GM03348 (cell line): ENCODE measurements at places on chromosomes 2 and 18.

DNA sequence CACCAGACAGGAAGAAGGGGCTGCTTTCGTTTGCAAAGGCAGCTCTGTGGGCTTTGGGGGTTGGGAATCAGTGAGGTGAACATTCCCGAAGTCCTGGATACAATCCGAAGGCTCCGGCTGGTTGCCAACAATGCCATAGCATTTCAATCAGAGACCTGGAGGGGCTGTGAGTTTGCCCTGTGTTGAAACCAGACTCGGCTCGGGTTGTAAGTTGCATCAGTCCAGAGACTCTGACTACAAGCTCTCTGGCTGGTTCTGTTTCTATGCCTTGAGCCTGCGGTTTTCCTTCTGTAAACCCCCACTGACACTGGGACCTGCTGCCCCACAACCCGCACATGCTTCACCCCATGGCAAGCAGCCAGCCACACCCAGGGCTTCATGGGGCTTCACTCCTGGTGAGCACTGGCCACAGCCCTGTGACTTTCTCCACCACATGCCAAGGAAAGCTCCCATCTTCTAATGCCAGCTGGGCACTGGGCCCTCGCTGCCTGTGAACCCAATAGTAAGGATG lies 85.7 kb upstream of the ODC1 start:
- no peak for DNase-seq

- DNase-seq, result no peak
Measured at GRCh38 chr2:219440388-219441256, 6.0 kb downstream of the SPEG start.

DNA sequence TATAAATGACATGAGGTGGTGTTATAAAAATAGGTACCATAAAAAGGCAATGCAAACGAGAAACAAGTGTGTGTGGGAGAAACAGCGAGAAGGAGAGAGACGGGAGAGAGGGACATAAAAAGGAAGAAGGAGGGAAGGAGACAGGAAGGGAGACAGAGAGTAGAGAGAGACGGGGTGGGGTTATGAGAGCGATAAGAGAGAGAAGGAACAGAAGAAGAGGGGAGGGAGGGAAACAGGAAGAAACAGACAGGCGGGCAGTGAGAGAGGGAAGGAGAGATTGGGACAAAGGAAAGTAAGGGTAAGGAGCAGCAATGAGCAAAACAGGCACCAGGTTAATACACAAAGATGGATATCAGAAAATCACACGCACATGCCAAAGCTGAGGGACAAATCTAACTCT lies 83.7 kb downstream of the TGFA start:
- DNase-seq, result no peak

DNA sequence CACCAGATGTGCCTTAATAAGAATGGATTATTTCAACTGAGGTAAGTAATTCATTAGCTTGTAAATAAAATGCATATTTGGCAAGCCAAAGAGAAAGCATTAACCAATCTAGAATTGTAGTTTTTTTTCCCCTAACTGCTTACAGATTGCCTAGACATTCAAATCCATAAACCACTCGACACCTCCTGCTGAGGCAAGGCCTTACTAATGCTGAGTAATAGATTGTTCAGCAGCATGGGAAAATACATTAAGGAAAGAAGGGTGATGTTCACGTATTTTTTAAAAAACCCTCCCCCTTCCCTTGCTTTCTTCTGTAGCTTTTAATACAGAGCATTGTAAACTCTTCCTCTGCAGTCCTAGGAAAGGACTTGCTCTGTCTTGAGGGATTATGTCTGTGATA lies 17.0 kb upstream of the LINC00305 start:
- DNase-seq, result no peak

- no peak for DNase-seq
Measured at GRCh38 chr2:230425377-230425776, 9.4 kb downstream of the SP100 start.

DNA sequence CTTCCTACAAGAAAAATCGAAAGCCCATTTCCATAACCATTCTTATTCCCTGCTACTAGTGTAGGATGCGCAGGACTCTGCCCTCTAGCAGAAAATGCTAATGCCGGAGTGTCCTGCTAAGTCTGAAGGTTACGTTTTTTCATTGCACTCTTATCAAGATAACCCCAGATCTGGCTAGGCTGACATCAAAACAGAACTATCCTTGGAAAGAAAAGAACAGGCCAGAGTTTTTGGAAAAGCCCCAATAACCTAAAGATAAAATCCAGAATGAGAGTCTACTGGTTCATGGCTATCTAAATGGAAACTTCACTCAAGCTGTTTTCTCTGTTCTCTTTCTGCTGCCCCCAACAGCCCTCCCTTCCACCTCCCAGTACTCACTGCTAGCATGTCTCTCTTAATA lies 913 bp downstream of the RNF152 start:
- no peak for DNase-seq

DNA sequence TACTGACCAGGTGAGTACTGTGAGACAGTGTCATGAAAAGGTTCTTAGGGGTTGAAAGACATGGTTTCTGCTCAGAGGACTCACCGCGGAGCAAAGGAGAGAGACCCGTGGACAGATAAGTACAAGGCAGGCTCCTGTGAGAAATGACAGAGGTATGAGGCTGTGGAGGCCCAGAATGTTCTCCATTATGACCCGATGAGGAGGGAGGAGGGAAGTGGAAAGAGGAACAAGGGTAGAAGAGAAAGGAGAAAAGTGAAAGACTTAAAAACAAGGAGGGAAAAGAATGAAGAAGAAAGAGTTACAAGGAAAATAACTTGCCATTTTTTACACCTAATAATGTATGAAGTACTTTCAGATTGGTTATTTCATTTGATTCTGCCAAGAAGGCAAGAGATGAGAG lies 29.8 kb downstream of the MAPRE3 start:
- DNase-seq, result no peak

DNA sequence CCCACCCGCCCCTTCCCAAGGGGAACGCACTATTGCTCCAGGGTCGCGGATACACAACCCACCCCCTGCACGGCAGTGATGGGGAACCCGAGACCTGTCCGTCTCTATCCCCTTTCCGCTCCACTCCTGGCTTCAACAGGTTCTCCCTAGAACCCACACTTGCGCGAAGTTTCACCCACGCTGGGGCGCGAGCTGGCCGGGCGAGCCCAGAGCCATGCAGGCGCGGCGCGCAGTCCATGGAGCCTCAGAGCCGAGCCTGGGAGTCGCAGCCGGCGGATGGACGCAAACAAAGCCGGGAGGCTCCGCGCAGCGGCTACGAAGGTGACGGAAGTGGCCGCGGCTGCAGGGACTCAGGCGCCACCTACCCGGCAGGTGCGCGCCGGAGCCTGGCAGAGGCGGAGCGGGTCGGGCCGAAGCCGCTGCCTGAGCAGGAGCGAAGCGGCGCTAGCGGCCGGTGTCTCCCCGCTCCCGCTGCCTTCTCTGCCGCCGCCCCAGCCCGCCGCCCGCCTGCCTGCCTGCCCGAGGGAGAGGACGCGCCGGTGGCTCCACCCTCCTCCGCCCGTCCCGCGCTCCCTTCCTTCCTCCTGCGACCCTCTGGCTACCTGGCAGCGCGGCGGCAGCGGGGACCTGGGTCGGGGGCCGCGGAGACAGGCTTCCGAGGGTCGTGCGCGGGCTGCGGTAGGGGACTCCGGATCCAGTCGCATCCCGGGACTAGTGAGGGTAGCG lies 14.0 kb downstream of the ALPG start:
- peak; percentile 31 for DNase-seq

DNA sequence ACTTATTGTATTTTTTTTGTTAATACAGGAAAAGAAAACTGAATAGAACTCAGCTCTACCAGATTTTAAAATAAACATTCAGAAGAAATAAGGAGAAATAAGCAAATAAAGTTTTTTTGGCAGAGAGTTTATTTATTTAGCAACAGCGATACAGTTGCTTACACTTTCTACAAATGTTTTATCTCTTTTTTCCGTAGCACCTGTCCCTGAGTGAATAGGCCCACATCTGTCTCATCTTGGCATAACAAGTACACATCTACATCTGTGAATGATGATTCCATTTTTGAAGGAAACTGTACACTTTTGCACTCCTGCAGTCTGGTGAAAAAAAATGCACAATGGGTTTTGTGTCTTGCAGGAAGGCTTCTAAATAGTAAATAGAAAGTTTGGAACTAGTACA lies 783.6 kb upstream of the ZEB2 start:
- DNase-seq, result no peak

DNA sequence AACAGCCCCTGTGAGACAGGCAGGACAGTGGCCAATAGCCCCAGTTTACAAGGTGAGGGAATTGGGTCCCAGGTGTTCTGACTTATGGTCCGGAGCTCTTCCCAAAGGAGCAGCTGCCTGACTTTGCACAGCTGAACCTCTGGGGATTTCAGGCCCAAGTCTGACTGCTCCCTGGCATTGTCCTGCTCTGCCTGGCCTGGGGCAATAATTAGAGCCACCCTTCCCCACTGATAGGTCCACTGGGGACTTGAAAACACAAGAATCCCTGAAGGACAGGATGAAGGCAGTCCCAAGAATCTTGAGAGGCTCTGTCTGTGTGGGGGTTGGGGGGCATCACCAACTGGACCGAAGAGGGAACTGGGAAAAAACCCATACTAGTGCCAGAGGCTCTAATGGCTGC lies 3.7 kb upstream of the FEV start:
- DNase-seq, result no peak

GRCh38 chr2:98464772-98465310 lies 20.2 kb downstream of the INPP4A start:
- DNase-seq, result no peak

DNA sequence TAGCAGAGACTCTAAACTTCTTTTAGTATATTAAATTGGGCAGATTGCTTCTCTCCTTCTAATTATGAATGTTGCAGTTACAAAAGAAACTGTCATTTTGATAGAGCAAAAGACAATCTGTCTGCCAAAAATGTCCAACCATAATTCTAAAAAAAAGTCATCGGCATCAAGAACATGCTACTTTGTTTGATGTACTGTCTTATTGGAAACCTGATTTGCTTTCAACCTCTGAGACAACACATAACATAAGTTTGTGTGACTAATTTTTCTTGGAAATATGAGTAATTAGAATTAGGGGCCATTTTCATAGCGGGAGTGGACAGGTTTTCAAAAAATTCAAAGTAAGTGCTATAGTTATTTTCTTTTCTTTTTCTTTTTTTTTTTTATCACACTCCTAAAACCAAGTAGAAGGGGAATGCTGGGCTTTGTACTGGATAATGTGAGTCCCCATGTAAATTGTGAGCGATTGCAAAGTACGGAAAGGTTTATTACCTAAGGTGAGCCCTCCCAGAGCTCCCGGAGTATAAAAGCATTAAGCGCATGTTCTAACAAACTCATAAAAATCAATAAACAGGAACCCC lies 59.1 kb downstream of the ZEB2 start:
- DNase-seq, result no peak

DNA sequence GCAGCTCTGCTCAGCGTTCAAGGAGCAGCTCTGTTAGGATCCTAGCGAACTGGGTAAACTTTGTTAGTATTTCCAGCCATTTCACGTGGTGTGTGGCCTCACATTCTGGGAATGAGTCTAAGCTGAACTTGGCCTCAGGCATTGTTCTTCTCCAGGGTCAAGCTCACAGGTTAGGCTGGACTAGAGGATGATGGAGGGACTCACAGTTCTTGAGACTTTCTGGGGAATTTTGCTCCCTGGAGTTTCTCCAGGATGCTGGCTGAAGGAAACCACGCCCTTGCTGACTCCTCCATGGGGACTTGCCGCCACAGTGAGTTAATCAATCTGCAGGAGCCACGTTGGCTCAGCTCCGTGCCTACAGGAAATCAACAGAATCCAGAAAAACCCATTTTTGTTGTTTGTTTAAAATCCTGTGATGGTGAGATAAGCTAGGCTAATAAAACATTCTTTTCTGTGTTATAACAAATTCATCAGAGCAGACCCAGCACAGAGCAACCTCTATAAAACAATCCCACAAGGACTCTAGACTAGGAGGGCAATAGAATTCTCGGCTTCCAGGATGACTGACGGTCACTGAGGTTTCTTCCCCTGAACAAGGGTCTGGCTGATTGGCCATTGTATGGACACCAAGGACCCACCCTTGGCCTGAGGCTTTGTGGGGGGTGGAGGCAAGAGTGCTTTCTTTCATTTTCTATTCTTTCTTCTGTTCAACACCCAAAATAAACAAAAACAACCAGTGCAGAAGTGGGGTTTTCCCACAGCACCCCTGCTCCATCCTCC lies 12.6 kb downstream of the CNDP1 start:
- peak; percentile 79 for DNase-seq
